ENCODE measurements at places on chromosomes 2 and 18.

DNA sequence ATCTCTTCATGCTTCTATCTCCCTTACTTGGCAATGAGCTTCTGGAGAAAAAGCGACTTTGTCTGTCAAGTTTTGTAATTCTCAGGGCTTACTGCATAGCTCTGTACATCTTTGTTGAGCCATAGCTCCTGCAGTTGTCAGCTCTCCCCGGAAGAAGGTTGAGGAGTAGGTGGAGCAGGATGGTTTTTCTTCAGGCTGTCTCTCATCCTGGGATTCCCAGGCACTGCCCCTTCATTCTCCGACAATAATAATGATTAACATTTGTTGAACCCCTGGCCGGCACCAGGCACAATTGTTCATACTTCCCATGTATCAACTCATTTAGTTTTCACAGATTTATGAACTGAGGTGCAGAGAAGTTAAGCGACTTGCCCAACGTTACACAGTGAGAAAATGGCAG is 23.5 kb upstream of the RHOB start:
- DNase-seq, result no peak

GRCh38 chr18:45775241-45775676 is 50.2 kb upstream of the SIGLEC15 start:
- DNase-seq, result peak; percentile 32

DNA sequence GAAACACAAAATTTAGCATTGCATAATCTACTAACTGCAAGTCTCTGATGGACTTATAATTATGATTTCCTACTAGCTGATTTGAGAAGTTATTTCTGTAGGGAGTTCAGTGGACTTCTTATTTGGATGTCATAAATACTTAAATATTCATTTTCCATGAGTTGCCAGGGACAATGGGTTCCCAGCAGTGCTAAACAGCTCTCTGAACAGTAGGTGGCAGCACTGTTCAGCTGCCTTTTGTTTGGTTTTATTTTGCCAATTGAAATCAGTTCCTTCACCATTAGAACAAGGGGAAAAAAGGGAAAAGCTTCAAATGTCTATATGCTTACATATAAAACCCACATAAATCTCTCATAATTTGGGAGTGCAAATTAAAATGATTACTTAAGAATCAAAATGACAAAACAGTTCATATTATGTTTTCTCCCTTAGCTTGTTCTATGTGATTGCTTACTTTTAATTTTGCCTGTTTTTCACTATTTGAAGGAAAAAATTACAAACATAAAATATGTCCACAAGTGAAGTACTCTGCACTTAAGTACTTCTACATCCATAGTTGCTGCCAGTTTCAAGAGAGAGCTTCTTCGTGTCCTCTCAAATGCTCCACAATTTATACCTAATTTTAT is 898.9 kb downstream of the CPS1 start:
- peak; percentile 7 for DNase-seq

GRCh38 chr2:157971702-157972101 is 95.6 kb upstream of the ACVR1 start:
- no peak for DNase-seq

GRCh38 chr2:55351672-55352071 is 68.0 kb downstream of the CCDC88A start:
- DNase-seq, result no peak

GRCh38 chr18:54125429-54125828 is 99.0 kb downstream of the MBD2 start:
- no peak for DNase-seq

DNA sequence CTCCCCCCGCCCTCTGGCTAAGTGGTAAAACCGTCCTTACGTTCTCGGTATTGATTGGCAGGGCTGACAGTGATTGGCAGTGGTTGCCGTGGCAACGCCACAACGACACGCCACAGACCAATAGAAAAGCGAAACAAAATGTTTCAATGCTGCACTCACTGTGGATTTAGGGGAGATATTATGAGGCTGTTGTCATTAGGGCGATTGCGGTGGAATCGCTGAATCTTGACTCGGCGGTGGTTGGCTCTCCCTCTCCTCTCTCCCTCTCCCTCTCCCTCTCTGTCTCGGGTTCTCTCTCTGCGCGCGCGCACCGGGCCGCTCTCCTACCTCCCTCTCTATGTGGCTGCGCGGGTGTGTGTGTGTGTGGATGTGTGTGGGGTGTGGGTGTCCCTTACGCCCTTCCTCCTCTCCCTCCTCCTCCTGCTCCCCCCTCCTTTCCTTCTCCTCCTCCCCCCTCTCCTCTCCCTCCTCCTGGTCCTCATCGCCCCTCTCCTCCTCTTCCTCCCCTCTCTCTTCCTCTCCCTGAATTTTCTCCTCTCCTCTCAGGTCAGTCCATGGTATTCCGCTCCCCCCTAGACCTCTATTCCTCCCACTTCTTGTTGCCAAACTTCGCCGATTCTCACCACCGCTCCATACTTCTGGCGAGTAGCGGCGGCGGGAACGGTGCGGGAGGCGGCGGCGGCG is at the start of gene SIX3:
TSS of gene SIX3 (plus strand) at position 152 of the 684 bp plus-strand sequence. CDS start at position 555, 403 bp downstream.
- DNase-seq, result no peak
